CD4-positive, alpha-beta T cell treated with Interferon alpha-2 for 1 hour (primary cell): ENCODE measurements at places on chromosomes 11 and 22.

DNA sequence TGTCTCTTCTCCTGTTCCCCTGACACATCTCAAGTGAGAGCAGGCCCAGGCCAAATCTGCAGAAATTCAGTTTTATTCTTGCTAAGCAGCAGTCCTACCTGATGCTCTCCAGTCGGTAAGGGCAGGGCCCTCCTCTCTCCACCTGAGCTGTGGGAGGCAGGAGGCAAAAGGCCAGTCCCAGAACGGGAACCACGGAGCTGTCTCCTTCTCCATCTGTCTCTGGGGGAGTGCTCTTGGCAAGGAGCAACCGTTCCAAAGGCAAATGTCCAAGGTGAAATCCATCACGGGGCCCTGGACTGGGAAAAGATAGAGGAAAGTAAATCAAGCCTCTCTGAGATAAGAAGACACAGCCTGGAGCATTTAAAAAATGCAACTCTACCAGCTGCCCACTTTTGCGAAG is 65.2 kb upstream of the CDON start:
- DNase-seq, result no peak

DNA sequence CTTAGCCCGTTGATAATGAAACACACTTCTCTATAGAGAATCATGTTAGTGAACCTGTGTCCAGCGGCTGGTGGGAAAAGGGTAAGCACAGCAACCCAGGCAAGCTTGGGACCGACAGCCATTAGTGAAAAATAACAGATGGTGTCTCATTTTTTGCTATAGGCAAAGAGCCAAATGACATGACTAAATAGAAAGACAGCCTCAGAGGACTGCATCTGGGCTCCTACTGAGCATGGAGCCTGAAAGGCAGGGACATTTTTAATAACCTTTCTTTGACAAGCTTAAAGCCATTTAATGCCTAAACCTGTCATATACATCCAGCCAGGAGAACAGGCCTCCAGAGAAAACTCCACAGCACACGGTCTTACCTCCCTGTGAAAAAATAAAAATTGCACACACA is 67.0 kb downstream of the FANCF start:
- DNase-seq, result no peak

DNA sequence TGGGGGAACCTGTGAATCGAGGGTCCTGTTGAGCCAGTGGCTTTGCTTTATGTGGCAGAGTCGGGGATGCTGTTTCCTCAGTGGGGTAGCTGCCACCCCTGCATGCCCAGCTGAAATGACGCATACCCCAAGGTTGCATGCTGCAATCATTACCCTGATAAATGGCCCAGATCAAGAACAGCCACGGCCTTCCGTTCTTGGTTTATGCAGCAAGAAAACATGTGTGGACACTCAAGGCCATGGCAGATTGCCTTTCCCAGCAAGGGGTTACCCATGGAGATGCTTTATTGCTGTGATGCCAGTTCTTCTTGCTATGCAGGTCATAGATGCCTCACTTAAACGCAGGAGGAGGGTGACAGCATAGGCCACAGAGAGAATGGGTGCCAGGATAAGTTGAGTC is 14.3 kb upstream of the SREBF2 start:
- no peak for DNase-seq

DNA sequence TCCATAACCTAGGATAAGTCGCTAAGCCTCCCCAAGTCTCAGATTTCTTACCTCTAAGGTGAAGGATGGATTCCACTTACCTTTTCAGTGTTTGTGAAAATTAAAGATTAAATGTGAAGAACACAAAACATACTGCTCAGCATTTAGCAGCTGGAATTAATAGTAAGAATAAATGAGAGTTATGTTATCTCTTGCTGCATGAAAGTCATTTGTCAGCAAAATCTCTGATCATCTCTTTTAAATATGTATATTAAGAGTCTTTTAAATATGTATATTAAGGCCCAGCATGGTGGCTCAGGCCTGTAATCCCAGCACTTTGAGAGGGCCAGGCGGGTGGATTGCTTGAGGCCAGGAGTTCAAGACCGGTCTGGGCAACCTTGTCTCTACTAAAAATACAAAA is 72.3 kb upstream of the TTC12 start:
- DNase-seq, result no peak

DNA sequence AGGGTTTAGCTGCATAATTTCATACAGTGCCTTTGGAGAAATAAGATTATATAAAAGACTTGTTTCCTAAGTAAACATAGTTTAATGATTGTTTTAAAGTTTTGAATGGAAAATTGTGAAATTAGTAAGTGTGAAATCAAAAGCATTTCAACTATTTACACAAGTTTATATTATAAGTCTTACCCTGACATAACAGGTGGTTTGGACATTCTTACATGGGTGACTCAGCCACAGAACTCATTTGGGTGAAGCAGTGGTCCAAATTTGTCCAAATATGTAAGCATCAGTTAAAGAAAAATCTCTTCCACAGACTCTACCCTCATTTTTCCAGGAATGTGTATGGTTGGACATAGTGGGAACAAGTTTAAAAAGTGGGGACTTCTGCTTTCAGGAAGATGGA is 68.0 kb downstream of the USP47 start:
- no peak for DNase-seq

GRCh38 chr11:118918128-118918685 is 7.5 kb downstream of the BCL9L start:
- DNase-seq, result peak; percentile 70

- no peak for DNase-seq
Measured at GRCh38 chr22:47203554-47203991, 441.1 kb downstream of the TBC1D22A start.

GRCh38 chr11:96065379-96065778 is 141.5 kb upstream of the MTMR2 start:
- no peak for DNase-seq

GRCh38 chr22:49503896-49504521 is 323.7 kb downstream of the BRD1 start:
- DNase-seq, result no peak

DNA sequence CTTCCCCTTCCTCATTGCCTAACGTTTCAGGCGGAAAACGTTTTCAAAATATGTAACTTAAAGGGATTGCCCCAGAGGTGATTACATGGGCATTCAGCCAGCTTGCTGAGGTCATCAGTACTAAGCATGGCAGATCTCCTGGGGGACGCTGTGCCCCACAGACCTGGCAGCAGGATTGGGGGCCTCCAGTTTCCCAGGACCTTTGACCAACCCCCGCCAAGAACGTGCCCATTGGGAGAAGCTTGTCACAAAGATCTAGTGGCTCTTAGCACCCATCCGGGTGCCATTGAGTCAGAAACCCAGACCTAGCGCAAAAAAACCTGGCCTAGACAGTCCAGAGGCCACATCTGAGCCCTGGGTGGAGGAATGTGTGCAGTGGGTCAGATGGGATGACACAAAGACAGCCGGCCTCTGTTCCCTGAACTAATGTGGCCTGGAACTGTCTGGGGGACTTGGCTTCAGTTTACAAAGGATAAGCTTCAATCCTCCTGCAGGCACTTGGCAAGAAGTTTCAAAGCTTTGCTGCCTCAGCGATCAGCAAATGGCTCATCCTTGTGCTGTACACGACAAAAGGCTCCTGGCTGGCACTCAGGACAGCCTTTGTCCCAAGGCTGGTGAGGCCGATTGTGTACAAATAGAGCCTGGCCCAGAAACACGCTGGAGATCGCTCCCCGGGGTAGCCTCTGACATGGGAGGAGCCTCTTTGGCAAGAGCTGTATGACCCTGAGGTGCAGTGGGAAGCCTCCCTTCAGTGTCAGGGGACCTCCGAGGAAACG is 9.5 kb downstream of the C1QTNF6 start:
- no peak for DNase-seq

GRCh38 chr11:132087148-132087547 is 716.7 kb downstream of the NTM start:
- DNase-seq, result no peak

DNA sequence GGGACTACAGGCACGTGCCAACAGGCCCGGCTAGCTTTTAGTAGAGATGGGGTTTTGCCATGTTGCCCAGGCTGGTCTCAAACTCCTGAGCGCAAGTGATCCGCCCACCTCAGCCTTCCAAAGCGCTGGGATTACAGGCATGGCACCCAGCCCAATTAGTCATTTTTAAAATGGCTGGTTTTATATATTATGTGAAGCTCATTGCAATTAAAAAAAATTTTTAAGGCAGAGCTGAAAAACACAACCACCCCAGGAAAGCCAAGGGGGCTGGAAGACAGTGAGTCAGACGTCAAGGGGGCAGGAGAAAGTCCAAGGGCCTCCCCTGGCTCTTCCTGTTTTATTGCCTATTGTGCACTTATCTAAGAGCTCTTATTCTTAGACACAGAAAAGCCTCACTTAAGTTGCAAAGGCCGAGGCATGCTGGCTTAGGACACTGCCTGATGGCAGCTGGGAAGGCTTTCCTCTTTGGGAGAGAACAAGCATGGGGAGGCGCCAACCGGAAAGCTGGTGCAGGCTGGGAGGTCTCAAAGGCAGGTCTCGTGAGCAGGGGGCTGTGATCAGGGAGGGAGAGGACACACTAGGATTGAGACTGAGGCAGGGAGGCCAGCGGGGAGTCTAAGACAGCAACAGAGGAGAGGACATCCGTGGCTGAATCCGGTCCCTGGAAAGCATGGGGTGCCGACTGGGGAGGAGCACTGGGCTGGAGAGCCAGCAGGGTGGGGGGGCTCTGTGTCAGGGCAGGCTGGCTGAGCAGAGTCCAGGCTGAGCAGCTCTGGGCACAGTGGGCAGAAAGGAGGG is 11.1 kb upstream of the OSM start:
- DNase-seq, result no peak

DNA sequence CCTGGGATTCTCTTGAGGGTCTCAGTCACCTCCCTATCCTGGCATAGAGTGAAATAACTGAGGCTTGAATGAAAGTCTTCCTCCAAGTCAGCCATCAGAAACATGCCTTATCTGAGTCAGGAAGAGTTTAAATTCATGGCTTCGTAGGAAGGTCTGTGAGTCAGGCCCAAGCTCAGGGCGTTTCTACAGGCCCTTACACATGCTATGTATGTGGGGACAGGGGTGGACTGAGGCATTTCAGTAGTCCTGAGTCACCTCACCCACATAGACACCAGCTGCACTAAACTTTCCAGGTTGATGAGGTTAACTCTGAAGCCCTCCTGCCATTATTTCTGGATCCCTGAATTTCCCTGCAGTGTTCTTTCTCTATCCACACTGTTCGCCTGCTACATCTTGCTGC is 134.6 kb upstream of the RCN1 start:
- no peak for DNase-seq

DNA sequence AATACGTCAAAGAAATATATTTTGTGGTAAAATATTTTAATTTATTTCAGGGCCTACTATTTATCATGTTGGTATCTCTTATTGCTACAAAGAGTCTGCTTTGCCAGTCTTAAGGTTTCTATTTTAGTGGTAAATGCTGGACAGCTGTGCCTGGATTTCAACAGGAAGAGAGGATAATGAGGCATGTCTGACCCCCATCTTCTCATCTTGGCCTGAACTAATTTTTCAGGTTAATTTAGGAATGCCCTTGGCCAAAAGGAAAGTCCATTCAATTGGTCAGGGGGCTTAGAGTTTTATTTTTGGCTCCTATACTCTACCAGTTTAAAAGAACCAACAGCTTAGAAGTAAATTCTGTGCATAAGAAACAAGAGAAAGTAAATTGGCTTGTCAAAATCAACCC is 428.2 kb downstream of the LUZP2 start:
- DNase-seq, result no peak

GRCh38 chr11:10857459-10857708 is 469 bp downstream of the ZBED5 start:
- no peak for DNase-seq

DNA sequence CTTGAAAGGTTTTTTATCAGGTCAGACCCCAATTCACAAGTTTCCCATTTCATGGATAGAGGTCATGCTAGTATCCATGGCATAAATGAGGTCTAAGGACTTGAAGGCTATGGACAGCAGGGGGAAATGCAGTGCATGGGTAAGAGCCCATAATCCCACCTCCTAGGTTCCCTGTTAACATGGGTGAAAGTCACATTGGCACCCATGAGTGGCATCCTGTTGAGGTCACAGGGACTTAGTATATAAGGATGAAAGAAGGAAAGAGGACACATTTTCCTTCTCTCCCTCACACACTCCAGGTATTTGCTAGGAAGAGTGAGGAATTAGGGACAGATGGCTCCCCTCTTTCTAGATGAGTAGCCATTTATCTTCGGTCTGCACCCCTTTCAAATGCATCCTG is 9.4 kb upstream of the GLYAT start:
- DNase-seq, result no peak

DNA sequence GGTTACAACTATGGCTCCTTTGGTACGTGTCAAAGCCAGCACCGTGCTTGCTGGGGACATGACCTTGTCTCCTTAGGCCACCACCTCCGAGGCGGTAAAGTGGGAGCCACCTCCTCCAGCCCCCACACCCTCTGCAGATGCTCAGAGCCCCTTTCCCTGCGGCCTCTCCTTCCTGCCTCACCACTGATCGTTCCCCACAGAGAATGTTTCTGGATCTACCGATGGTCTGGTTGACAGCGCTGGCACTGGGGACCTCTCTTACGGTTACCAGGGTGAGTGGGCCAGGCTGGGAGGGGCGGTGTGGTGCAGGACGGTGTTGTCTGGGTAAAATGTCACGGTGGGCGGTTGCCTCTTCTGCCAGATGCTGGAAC is 8.9 kb downstream of the SIDT2 start:
- DNase-seq, result no peak

DNA sequence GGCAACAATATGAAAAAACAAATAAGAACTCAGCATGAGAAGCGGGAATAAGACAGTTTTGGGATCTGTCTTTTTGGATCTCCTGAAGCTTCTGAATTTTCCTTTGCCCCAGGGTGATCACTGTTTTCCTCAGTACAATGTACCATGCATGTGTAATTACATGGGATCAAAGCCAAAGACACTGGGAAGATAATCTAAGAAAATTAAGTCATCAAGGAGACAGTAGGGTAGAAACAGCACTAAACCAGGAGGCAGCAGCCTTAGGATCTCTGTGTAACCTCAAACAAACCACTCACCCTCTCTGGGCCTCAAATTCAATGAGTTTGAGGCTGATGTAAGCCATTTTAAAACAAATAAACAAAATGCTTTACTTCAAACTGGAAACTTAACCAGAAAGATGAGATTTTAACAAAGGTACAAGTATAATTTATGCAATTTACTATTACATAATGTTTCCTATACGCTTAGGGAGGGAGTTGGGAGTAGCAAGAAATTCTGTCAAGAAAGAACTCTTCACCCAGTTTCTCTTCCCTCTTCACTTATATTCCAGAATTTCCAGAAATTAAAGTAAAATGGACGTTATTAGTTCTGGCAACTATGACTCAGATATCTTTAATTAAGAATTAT is 77.0 kb downstream of the RAB30 start:
- DNase-seq, result no peak

DNA sequence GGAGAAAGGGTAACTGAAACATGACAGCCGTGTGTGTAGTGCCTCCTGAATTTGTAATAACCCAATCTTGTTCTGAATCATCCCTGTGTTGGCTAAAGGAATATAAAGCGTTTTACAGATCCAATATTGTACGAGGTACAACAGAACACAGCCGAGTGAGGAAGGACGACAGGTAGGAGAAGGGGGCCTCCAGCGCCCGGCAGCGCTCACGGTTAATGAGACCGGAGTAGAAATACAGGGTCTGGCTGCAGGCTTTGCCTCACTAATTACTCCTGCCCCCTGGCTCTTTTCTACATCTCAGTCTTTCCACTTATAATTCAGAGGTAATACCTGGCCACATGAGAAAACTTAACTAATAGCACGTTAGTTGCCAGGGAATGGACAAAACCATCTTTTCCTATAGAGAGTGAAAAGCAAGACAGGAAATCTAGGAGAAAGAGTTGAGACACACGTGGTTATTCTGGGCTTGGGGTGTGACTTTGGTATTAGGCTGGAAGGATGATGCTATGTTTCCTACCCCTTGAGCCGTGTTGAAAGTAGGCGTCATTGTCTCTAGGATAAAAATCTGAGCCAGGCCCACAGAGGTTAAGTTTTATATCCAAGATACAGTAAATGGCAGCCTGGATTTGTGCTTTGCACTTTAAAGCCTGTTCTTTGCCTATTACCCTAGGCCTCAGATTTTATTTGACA is 54.1 kb downstream of the GRIK4 start:
- no peak for DNase-seq
